Muscle of arm (tissue), 14 donors: ENCODE measurements at places on chromosomes 12 and 14. TPM values are rescaled to one million over a fixed set of nuclear protein-coding genes. Genes with fewer than 3 reads are reported as not detected.

Gene PARP2
- 33.1 TPM for polyA plus RNA-seq

Gene CEP290
- 26.6 TPM for polyA plus RNA-seq

Gene CCDC197
- 0.22 TPM for polyA plus RNA-seq

DNA sequence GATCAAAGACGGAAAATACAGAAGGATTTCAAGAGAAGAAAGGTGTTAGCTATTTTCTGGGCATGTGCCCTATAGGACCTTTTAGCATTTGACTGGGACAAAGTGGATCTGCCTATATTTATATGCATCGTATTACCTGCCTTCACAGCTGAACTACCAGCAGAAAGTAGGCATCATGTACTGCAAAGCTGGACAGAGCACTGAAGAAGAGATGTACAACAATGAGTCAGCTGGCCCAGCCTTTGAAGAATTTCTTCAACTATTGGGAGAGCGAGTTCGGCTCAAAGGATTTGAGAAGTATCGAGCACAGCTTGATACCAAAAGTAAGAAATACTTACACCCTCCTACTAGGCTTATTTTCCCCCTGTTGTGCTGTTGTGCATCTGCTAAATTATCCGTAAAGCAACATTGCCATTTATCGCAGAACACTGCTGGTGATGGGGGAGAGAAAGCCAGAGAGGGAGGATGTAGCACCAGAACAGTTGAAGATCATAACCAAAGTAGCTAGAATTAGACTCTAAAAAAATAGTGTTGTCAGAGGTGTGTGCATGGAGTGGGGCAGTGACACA is 282.0 kb upstream of the RGS6 start:
- no peak for DNase-seq

DNA sequence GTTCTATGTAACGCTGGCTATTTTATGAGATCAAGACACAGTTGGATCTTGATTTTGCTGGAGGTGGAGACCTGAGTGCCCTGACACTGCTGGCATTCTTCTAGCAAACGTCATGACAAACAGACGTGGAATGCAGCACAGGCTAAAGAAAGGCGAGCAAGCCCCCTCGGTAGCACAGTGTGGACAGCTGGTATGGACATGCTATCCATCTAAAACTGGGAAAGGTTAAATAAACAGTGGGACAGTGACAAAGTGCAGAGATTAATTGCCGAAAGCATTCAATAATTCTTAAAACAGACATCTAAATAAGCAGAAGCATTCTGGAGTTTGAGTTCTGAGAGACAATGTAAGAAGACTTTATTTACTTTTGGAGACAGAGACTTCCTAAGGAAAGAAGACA is 237.2 kb downstream of the FBXL14 start:
- no peak for DNase-seq

DNA sequence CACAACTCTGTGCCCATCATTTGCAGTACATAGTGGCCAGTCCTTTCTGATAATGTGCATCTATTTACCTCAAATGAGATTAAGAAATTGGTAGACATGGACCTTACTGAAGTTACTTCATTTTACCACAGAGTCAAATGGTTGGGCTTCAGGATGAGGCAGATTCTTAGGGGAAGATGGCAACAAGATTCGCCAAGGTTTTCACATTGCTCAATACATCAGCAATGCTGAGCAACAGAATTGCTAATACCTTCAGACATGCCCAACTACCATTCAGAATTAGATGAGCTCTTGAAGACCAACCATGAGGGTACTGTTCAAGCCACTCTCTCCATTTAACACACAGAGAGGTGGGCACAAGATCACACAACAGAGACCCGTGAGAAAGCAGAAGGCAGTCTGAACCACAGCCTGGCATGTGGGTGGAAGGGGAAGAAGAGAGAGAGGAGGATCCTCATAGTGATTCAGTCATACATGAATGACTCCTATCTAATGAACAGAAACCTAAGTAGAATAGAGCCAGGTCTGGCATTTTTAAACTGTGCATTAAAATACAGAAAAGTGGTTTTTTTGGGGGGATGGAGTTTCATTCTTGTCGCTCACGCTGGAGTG is 28.5 kb downstream of the CPM start:
- no peak for DNase-seq

- no peak for DNase-seq
Measured at GRCh38 chr14:99137001-99137700, 134.8 kb downstream of the BCL11B start.
